ENCODE measurements at places on chromosomes 6 and 20. TPM values are rescaled to one million over a fixed set of nuclear protein-coding genes. Genes with fewer than 3 reads are reported as not detected.
A peak's percentile ranks its signal among the peaks of the same experiment; 100 is the strongest.

Gene WFDC10B
- not detected for polyA plus RNA-seq

- DNase-seq = no peak
Measured at GRCh38 chr6:73566954-73567591, 46.2 kb upstream of the EEF1A1 start.

DNA sequence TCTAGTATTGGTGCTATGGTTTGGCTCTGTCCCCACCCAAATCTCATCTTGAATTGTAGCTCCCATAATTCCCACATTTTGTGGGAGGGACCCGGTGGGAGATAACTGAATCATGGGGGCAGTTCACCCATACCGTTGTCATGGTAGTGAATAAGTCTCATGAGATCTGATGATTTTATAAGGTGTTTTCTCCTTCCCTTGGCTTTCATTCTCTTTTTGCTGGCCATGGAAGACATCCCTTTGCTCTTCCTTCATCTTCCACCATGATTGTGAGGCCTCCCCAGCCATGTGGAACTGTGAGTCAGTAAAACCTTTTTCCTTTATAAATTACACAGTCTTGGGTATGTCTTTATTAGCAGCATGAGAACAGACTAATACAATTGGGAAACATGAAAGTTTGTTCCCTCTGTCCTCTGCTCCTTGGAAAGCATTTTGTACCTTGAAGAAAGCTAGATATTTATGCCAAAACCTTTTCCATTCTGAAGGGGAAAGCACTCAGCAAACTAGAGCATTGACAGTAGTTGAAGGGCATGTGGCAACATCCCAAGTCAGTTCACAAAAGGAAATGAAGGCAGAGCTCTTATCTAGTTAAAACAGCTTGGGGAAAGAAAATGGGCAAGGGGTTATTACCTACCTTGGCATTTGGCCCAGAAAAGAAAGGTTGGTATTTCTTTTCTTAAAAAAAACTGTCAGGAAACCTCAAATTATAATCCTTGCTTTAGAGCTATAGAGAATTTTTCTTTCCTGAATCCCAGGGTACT lies 10.7 kb upstream of the TNFAIP3 start:
- DNase-seq = no peak

DNA sequence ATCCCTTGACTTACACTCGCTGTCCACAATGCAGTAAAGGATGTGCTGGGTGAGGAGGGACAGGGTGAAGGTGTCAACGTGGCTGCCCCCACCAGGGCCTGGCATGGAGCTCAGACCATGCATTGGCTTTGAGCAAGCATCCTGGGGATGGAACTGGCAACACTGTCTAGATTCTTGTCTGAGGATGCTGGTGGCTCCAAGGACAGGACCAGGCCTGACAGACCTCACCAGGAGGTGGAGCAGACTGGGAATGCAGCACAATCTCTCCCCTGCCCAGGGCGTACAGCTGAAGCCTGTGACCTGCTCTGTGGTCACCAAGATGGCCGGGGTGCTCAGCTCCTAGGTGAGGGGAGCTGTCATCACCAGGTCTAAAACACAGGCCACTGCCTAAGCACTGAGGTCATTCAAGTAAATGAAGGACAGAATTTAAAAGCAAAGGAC lies 50.9 kb downstream of the MYH7B start:
- no peak for DNase-seq

Gene APOM
- polyA plus RNA-seq = 12.0 TPM

DNA sequence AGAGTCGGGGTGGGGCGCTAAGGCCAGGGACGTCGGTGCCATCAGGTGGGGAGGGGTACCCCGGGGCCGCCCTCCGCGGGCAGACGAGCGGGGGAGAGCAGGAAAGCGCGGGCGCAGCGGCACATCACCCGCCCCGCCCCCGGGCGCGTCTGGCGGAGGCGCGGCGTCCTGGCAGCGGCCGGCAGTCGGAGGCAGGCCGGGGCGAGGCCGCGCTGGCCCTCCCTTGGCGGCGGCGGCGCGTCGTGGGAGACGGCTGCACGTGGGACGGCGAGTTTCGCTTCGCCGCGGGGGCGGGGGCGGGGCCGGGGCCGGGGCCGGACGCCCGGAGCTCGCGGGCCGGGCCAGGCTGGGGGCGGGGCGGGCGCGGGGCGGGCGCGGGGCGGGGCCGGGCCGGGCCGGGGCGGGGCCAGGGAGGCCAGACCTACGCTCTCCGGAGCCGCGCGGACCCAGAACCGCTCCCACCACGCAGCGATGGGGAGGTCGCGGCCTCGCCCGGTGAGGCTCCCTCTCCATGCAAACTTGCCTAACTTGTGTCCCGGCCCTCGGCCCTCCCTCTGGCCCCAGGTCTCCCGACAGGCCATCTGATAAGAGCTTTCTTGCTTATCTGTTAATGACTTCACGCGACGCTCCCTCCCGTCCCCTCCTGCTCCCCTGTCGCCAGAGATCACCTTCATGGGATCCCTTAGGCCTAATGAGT lies 12.5 kb downstream of the ITPR3 start:
- peak; percentile 59 for DNase-seq

- no peak for DNase-seq
Measured at GRCh38 chr20:53967527-53967926, 102.9 kb downstream of the BCAS1 start.

Gene SMOC2
- polyA plus RNA-seq = 143 TPM

DNA sequence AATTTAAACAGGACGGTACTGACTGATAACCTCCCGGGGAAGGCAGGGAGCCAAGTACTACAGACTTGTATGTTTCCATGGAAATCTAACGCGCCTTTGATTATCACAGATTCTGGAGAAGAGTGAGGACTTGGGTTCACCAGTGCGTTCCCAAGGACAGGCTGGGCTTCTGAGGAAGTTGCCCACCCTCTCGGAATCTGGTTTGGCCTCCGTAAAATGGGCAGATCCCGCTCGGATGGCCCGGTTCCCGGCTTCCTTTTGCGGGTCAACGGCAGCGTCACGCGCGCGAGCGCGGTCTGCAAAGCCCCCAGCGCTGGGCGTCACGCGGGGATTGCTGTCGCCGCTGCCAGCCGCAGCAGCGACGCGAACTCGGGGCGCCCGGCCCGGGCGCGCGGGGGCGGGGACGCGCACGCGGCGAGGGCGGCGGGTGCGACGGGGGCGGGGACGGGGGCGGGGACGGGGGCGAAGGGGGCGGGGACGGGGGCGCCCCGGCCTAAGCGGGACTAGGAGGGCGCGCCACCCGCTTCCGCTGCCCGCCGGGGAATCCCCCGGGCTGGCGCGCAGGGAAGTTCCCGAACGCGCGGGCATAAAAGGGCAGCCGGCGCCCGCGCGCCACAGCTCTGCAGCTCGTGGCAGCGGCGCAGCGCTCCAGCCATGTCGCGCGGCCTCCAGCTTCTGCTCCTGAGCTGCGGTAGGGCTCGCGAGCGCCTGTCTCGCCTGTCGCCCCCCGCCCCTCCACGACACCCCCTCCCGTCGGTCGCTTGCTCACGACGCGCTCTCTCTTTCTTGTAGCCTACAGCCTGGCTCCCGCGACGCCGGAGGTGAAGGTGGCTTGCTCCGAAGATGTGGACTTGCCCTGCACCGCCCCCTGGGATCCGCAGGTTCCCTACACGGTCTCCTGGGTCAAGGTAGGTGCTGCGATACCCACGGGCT lies at the start of gene CD83:
TSS of gene CD83 (plus strand) at position 615 of the 933 bp plus-strand sequence. CDS start at position 655, 40 bp downstream.
- DNase-seq = peak; percentile 63

Gene NOTCH4
- 30.2 TPM for polyA plus RNA-seq

DNA sequence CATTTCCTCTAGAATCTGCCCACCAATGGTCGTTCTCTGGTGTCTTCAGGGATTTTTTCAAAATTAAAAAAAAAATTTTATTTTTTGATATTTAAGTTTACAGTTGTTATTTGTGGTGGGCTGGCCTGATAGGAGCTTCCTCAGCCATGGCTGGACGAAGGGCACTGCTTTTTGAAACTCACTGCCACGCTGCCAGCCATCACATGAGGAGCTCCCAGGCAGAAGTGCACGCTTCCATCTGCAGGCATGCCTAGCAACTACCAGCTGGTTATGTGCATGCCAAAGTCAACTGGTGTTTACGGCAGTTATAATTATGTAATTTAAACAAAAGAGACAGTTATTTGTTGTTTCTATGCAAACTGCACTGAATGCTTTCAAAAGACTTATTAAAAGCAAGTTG lies 105.1 kb downstream of the IRF4 start:
- DNase-seq = no peak

DNA sequence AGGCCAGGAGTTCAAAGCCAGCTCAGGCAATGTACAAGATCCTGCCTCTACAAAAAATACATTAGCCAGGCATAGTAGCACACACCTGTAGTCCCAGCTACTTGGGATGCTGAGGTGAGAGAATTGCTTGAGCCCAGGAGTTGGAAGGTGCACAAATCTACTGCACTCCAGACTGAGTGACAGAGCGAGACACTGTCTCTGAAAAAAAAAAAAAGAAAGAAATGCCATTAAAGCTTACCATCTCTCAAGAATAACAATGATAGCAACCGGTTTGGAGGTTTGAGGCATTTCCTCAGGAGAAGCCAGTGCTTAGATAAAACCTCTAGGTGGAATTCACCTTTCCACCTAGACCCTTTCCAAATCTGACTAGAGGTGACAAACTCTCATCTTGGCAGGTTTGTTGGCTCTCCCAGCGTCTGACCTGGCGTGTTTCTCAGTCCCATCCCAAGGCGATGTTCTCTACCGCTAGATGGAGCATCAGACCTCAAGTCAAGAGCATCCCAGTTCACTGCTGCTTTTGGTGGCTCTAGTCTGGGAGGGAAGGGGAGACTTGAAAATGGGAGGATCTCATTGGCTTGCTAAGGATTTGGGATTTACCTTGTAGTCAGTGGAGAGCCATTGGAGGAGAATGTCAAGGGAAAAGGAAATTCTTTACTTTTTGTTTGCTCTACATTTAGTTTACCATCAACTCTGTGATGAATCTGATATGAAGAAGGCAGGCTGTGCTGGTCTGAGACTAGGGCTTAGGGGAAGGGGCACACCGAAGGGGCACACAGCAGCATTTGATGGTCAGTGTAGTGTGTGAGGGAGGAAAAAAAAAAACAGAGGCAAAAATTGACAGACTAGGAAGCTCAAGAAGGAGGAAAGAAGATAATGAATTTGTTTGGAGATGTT lies 67.9 kb downstream of the NCOA7 start:
- peak; percentile 42 for DNase-seq

DNA sequence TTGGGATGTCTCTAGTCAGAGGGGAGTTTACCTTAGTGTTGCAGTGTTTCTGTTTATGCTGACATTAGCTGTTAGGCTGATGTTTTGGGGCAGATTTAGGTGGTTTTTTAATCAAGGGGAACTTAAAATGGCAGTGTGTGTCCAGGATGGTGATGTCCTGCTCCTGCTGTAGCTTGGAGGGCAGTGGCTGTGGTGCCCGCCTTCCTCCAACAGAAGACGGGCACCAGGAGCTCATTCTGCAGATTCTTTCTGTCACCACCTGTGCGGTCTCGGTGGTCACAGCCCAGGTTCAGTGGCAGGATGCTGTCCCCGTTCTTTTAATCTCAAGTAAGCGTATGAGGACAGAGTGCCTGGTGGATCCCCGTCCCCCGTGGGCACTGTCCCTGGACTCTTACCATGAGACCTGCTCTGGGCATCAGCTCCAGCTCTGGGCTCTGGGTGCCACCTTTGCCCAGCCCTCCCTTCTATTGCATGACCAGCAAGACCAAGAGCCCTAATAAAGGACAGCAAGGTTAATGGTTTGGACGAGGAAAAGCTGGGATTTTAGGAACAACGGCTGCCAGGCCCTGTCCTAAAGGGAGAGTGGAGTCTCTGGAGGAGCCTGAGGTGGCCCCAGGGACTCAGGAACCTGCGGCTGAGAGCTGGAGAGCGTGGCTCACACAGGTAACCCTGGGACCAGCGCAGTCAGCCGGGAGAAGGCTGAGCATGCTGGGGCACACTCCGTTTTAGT lies 217.3 kb downstream of the ERMARD start:
- no peak for DNase-seq

Gene MEA1
- polyA plus RNA-seq = 256 TPM

DNA sequence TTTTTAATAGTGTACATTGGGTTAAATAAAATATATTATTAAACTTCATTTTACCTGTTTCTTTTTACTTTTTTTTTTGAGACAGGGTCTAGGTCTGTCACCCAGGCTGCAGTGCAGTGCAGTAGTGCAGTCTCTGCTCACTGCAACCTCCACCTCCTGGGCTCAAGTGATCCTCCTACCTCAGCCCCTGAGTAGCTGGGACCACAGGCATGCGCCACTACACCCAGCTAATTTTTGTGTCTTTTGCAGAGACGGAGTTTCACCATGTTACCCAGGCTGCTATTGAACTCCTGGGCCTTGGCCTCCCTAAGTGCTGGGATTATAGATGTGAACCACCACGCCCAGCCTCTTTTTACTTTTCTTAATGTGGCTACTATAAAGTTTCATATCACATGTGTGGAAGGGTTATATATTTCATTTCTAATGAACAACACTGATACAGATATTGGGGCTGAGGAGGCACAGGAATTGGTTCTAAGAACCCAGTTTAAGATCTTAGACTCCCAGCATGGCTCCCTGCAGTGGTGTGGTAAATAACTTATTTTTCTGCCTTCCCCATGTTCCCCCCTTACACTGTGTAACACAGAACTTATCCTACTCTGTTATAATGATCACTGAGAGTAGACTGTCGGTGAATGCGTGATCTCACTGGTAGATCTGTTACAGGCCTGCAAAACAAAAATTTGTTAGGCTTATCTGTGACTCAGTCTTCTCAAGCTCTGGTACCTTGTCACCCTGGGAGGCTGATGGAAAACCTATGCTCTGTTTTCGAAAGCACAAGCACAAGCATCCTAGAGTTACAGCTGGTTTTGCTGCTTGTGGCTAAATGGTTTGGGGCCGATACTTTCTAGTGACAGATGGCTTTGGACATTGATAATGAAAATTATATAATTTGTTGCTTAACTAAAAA lies 5.8 kb upstream of the ATXN1 start:
- no peak for DNase-seq

- no peak for DNase-seq
Measured at GRCh38 chr6:29547573-29547972, 12.0 kb downstream of the UBD start.

Gene TRIM10
- not detected for polyA plus RNA-seq

GRCh38 chr6:143222801-143223231 lies 162.1 kb downstream of the AIG1 start:
- DNase-seq = peak; percentile 76

Gene OGFRL1
- 5.1 TPM for polyA plus RNA-seq

Gene LPA
- polyA plus RNA-seq = 0.05 TPM

DNA sequence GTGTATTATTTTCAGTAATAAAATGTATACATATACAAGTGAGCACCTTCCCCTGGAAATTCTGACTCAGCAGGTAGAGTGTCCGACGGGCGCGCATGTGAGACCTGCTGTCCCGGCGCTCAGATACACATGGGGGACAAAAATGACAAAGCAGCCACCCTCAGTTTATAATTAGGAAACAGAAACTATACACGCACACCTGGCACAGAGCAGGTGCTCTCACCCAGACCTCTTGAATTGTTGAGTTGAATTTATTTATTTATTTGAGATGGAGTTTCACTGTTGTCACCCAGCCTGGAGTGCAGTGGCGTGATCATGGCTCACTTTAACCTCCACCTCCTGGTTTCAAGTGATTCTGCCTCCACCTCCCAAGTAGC lies 180.4 kb downstream of the ZDHHC14 start:
- DNase-seq = no peak

DNA sequence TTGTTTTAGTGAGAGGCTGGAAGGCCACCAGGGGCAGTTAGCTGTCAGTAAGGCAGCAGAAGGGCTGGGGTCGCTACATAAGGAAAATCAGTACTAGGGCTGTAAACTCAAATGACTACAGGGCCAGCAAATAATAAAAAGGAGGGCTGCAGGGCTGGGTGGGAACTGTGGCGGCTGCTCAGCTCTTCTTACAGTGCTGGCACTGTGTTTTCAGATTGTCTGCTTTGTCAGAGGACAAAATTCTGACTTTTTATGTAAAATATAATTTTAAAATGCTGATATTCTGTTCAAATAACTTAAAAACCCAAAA lies 23.2 kb downstream of the HLA-A start:
- DNase-seq = no peak
